ENCODE measurements at places on chromosomes 11 and 22.

- DNase-seq: no peak
These were observed 895 bp downstream of the TEAD1 start for GRCh38 chr11:12674936-12675696.

GRCh38 chr11:106961048-106961447 is 57.2 kb downstream of the GUCY1A2 start:
- DNase-seq: no peak

- no peak for DNase-seq
These were observed 267.3 kb downstream of the DLG2 start for GRCh38 chr11:85359859-85360258.

- DNase-seq: no peak
These were observed 93.7 kb downstream of the FCHSD2 start for GRCh38 chr11:73048446-73048845.

GRCh38 chr11:117475716-117476530 is 148.3 kb downstream of the CEP164 start:
- DNase-seq: no peak
